PC-3 (cell line): ENCODE measurements at places on chromosomes 2 and 18. TPM values are rescaled to one million over a fixed set of nuclear protein-coding genes. Genes with fewer than 3 reads are reported as not detected.

DNA sequence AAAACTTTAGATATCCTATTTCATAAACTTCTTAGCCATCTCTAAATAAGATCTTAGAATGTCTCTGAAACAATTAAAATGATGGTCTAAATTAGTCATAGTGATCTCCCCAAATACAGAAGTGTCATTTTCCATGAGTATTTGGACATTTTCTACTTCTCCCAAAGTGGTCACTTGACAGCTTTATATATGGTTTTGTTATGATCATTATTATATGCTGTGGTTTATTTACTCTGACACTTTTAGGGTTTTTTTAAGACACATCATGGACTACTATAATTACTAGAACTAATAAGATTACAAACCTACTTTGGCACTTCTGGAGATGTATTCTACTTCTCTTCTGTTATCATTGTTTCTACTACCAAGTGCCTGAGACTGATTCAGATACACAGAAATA, 47.1 kb downstream of the SLC25A12 start:
- DNase-seq, result no peak

Gene PJVK
- total RNA-seq, result 0.87 and 1.6 TPM in 2 replicates

GRCh38 chr2:176729706-176730569, 460.7 kb downstream of the MTX2 start:
- DNase-seq, result no peak

DNA sequence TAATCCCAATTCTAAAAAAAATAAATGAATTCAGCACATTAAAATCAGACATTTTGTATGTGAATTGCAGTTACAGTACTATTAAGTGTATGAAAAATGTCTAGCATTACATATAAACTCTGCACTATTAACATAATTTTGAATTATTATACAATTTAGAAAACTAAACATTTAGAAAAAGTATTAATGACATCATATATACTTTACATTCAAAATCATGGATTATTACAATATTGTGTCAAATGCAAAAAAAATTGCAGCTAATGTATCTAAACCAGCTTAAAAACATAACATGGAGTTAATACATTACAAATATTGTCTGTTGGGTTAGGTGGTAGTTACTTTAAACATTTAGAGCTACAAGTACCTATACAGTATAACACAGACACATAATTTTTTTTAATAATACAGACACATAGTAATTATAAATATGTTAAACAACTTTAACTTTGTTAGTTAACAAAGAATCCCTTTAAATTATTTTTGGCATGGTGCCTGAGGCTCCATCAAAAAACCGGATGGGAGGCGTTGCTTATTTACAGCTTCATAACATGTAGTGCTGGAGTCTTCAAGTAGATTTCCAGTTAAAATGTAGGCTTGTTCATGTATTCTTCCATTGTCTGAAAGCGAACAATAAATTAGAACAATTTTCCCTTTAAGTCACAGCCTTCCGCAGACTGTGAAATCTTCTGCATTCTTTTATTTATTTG, 79.1 kb downstream of the AP1S3 start:
- no peak for DNase-seq

DNA sequence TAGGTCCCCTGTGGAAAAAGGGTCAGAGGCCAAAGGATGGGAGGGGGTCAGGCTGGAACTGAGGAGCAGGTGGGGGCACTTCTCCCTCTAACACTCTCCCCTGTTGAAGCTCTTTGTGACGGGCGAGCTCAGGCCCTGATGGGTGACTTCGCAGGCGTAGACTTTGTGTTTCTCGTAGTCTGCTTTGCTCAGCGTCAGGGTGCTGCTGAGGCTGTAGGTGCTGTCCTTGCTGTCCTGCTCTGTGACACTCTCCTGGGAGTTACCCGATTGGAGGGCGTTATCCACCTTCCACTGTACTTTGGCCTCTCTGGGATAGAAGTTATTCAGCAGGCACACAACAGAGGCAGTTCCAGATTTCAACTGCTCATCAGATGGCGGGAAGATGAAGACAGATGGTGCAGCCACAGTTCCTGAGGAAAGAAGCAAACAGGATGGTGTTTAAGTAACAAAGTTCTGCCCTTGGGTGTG, 165.8 kb downstream of the RPIA start:
- DNase-seq, result no peak
